ENCODE measurements at places on chromosomes 1 and 21.
A peak's percentile ranks its signal among the peaks of the same experiment; 100 is the strongest.

GRCh38 chr1:168097921-168098528 is 38.7 kb downstream of the GPR161 start:
- DNase-seq, result no peak

DNA sequence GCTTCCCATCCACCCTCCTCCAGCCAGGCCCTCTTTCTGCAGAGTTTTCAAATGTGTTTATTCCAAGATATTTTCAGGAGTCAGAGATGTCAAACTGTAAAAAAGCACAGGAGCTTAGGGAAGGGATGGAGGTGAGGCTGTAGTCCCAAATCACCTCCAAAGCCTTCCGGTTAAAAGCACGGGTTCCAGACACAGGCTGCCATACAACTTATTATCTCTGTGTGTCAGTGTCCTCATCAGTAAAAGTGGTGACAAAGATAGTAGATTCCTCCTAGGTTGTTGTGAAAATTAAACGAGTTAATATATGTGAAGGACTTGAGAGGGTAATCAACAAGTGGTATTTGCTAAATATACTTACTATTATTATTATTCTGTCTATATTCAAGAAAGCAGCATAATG is 15.1 kb downstream of the S100A7A start:
- DNase-seq, result no peak

- peak; percentile 65 for DNase-seq
Measured at GRCh38 chr1:26999440-26999987, 6.0 kb downstream of the TRNP1 start.

GRCh38 chr1:201023920-201024624 is 558 bp upstream of the KIF21B start:
- no peak for DNase-seq

DNA sequence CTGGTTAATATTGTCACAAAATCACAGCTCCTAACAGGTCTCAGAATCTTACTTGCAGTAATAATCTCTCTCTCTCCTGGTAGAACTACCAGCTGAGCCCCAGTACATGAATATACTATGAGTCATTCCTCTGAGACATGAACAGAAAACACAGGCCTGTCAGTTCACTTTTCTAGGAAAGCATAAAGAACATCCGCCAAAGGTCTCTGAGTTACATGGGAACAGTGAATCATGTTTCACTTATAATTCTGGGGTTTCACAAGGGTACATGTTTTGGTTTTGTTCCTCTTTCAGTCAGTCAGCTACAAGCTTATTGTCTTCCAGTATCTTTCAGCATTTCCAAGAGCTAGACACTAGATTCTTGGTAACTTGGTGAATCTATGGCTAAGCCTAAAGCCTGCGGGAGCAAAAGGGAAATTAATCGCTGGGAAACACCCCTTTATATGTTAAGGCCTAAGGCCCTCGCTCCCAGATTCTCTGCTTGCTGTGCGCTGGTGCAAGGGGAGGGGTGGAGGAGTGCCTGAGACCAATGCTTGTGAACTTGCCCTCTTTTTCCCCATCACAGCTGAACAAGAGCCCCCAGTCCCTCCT is 31.7 kb downstream of the IFNGR2 start:
- DNase-seq, result no peak

GRCh38 chr1:32967888-32968568 is 3.4 kb upstream of the RNF19B start:
- DNase-seq, result no peak

DNA sequence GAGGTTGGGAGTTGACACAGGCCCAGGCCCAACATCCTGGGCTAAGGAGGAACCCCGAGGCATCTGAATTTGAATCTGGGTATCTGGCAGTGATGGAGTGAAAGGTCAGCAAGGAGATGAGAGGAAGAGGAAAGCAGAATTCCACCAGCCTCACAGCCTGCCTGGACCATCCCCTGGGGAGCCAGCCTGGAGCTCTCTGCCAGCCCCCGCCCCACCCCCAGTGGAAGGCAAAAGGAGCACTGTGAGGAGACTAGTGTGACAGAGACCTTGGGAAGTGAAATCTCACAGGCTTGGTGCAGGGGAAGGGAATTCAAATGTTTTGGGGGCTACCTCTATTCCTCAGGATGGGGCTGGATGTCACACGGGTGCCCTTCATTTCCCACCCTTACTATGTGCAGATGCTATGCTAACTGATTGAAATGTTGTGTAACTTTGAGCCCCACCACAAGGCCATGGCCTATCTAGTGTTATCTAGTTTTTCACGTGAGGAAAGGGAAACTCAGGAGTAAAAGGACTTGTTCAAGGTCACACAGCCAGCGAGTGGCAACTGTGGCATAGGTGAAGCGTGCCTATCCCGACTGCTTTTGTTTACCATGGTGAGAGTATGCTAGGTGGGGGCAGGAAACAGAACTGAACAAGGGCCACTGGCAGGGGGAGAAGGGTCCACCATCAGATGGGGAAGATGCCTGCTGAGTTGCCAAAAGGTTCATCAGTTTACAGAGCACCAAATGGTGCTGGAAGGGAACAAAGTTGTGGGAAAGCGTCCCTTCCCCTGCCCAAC is 29.8 kb downstream of the AHDC1 start:
- DNase-seq, result no peak

GRCh38 chr1:170735366-170736263 is 71.7 kb downstream of the PRRX1 start:
- DNase-seq, result no peak

GRCh38 chr1:230277201-230278025 is 148.7 kb downstream of the PGBD5 start:
- peak; percentile 12 for DNase-seq

- no peak for DNase-seq
Measured at GRCh38 chr1:161966067-161966466, 57.6 kb downstream of the OLFML2B start.

GRCh38 chr1:150560011-150560438 is 10.8 kb downstream of the ADAMTSL4 start:
- peak; percentile 73 for DNase-seq

- DNase-seq, result no peak
Measured at GRCh38 chr1:169509354-169509753, 23.6 kb upstream of the SLC19A2 start.

DNA sequence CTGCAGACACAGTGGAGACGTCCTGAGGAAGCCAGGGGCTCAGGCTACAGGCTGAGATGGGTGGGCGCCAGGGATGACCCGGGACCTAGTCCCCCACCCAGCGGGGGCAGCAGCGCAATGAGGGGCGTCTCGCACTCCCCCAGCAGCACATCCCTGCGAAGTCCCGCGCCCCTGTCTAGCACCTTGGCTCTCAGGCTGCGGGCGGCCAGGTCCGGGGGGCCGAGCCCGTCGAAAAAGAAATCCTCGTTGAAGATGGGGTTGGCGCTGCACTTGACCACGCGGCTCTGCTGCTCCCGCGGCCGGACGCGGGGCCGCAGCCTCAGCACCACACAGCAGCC is 1.8 kb downstream of the C2CD4D start:
- DNase-seq, result no peak

- peak; percentile 32 for DNase-seq
Measured at GRCh38 chr1:231093156-231093922, 53.3 kb upstream of the FAM89A start.

DNA sequence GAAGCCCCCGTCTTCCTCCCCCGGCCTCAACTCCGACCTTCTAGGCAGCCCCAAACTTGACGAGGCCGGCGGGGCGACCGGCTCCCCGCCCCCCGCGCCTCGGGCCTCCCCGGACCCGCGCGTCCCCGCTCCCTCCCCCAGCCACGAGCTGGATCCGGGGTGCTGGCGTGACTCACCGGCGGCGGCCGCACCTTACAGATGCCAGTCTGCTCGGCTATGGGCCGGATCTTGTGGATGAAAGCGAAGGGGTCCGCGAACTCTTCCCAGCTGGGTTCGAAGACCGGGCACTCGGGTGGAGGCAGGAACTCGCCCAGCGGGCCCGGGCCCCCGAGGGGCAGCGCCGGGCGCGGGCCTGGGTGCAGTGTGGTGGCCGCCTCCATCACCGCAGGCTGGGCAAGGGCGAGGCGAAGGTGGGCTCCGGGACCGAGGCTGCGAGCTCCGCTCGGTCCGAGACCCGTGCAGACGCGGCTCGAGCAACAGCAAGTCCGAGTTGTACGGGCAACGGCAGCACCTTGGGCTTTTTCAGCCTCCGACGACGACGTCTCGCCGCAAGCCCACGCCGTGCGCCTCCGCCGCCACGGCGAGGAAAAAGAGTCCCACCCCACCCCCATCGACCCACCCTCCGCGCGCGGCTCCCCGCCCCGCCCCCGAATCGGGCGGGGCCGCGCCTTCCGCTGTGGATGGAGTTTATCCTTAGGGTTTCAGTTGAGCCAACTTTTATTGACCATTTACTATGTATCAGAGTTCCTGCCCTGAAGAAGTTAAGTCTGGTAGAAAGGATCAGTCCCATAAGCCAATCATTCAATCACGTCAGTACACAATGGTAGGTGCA is at the start of gene KDM5B:
Gene KDM5B (minus strand): TSS at position 496 of the 832 bp plus-strand sequence. CDS start 116 bp downstream, at position 380.
- DNase-seq, result peak; percentile 82

- DNase-seq, result no peak
Measured at GRCh38 chr1:41517062-41517438, 32.6 kb upstream of the EDN2 start.

DNA sequence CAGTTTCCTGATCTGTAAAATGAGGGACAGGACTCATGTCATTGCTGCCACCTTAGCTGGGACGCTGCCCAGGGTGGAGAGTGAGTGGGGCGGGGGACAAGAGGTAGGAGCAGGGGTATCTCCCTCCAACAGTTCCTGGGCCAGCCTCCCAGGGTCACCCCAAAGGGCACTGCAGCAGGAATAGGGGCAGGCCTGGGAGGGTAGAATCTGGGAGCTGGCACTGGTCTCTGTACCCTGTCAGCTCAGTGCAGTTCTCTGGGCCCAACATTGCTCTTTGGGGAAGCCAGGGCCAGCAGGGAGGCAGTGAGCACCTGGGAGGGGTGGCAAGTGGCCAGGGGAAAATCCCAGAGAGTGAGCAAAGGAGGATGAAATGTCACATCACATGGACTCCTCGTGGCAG is 55.8 kb downstream of the ELK4 start:
- DNase-seq, result no peak

- DNase-seq, result no peak
Measured at GRCh38 chr1:27136998-27137542, 17.9 kb downstream of the SLC9A1 start.

DNA sequence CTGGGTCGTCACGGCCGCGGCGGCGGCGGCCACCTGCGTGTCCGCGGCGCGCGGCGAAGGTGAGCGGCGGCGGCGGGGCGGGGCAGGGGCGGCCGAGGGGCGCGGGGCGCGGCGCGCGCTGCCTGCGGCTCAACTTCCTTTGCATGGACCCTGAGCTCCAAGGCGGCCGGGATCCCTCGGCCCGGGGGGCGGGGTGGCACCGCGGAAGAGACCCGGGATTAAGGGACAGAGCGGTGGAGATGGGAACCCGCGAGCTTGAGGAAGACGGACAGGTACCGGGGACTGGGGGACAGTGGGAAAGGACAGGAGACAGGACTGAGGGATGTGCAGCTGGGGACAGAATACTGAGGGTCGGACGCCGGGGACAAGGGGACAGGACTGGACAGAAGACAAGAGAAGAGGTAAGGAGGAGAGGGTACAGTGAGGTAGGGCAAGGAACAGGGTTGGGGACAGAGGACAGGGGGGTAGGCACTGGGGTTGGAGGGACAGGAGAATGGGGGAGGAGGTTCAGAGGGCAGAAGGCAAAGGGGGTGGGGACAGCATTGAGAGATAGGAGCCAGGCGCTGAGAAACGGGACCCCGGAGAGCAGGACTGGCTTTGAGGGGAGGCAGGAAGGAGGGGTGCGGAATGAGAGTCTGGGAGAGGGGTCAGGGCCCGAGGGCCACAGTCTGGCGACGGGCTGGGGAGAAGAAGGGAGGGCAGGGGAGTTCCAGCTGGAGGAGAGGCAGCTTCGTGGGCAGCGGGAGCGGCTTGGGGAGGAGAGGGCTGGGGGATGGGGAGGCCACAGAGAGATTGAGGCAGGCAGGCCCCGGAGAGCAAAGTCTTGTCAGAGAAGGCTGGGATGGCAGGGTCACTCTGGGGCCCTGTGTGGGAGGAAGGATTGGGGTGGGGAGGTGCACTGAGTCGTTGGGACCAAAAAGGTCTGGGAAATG is 648 bp downstream of the EPHA8 start:
- DNase-seq, result no peak

- no peak for DNase-seq
Measured at GRCh38 chr1:111604931-111605330, 14.7 kb upstream of the RAP1A start.

GRCh38 chr1:217435204-217435603 is 195.7 kb downstream of the GPATCH2 start:
- no peak for DNase-seq

DNA sequence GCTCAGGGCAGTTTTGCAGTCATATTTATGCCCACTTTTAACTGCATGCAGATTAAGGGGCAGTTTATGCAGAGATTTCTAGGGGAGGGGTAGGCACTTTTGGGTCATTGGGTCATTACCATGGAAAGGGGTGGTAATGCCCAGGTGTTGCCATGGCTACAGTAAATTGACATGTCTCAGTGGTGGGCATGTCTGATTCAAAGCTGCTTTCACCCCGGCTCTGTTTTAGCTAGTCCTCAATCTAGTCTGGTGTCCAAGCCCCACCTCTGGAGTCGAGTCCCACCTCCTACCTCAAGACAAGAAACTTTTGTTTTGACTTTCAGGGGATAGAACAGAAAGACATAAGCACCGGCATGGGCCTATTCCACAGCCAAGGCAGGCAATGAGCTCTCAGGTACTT is 8.9 kb upstream of the NEK2 start:
- DNase-seq, result no peak

DNA sequence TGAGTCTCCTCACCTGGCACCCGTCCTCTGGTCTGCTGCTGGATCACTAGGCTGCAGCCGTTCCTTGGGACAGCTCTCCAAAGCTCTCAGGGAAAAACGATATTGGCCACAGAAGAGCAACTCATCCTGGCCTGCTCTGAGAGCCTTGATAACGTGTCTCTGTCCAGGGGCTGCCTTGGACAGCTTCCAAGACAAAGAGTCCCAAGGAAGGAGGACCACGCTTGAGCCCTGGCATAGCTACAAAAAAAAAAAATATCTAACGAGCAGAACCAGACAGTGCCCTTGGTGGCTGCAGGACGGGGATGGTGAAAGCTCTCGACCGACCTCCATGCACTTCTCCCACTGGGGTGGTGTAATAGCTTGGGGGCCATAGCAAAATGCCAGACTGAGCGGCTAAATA is 589.6 kb downstream of the NPHP4 start:
- DNase-seq, result no peak

DNA sequence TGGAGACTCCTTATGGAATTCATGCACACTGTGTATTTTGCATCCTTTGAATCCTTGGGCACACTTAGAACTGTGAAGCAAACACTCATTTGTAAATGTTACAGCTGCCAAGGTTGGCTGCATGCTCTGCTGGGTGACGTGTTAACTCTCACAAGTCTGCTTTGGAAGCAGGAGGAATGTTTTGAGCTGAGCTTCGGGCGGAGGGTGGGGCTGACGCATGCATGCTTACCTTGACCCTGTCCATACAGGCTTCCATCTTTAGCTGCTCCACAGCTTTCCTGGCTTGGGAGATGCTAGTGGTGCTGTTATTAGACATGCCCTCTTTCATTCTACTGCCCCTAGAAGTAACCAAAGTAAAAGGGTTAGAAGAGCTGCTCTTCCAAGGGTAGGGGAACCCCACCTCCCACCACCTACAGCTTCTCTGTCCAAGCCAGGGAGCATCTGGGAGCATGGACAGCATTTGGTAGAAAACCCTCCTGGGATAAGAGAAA is 66.0 kb downstream of the GNG4 start:
- DNase-seq, result no peak

- peak; percentile 41 for DNase-seq
Measured at GRCh38 chr1:37056325-37056724, 22.0 kb upstream of the GRIK3 start.

- DNase-seq, result no peak
Measured at GRCh38 chr1:21335088-21335691, 44.9 kb upstream of the ECE1 start.

- DNase-seq, result no peak
Measured at GRCh38 chr1:183228347-183229220, 42.5 kb downstream of the LAMC2 start.
